ENCODE measurements at places on chromosomes 2 and 18. TPM values are rescaled to one million over a fixed set of nuclear protein-coding genes. Genes with fewer than 3 reads are reported as not detected.

GRCh38 chr2:133092571-133092970 lies 422.6 kb upstream of the LYPD1 start:
- no peak for DNase-seq

MC2R gene
- not detected for polyA plus RNA-seq

- DNase-seq = no peak
Measured at GRCh38 chr2:133627741-133628140, 59.5 kb upstream of the NCKAP5 start.

DNA sequence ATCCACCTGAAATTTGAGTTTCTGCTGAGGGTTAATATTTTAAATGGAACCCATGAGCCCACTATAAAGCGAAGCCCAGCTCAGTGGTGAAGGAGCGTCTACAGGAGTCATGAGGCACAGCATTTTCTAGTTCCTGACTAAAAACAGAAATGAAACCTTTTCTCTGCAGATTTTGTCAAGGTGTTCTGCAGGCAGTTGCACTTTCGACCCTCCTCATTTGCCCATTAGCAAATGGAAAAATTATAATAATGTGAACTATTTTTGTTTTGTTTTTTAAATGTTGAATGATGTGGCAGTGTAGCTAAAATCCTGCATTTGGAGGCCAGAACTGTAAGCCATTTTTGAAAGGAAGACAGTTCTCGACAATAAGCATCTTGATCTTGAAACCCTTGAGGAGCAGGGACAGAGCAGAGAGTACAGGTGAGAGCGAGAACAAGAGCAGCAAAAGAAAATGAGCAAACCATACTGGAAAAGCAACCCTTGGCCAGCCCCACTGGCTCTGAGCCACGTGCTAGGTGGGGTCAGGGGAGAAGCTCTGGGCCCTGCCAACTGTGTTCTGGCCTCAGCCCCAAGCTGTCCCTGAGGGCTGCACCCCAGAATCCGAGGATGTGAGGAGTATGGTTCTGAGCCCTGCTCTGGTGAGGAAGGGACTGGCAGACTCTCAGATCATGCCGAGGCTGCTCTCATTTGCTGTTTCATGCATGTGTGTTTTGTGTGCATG lies 26.4 kb upstream of the COPS8 start:
- no peak for DNase-seq

- DNase-seq = no peak
Measured at GRCh38 chr2:170485254-170486026, 229.7 kb upstream of the SP5 start.

DNA sequence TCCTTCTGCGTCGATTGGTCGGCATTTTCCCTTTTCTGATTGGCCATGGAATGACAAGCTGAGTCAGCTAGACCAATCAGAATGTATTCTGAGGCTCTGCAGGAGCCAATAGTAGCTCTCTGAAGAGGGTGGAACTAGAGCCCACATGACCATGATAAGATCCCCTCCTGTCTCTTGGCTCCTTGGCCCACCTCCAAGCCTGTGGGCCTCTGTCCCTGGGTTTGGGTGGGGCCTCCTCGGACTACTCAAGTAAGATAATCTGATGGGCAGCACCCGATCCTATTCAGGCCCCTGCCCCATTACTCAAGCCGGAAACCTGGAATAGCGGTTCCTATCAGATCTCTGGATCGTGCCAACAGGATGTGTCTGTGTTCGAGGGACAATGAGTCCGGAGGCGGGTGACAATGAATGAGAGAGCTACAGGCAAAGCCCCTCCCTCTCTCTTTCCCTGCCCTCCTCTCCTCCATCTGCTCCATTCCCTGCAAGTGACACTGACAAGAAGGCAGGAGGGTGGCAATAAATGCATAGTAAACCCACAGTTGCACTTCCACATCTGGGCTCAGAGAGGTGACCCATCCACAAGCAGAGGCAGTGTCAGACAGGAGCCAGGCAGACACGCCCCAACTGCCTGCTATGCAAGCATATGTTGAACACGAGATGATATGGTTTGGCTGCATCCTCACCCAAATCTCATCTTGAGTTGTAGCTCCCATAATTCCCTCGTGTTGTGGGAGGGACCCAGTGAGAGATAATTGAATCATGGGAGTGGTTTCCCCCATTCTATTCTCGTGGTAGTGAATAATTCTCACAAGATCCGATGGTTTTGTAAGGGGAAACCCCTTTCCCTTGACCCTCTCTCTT lies 114.7 kb downstream of the TNS1 start:
- DNase-seq = no peak

SLC23A3 gene
- polyA plus RNA-seq = 0.79 TPM

SP140L gene
- 10.4 TPM for polyA plus RNA-seq

DNA sequence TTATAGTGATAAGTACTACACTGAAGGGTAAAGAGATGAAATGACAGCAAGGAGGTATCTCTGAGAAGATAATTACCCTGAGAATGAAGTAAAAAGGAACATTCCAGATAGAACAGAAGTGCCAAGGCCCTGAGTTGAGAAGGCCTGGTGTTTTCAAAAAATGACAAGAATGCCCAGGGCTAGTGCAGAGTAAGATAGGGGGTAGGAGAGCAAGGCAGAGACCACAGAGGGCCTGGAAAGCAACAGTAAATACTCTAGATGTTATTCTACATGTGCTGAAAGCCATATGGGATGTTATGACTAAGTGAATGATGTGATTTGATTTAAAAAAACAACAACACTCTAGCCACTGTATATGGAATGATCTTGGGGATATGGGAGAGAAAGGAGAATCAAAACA lies 52.3 kb downstream of the BAZ2B start:
- no peak for DNase-seq

DNA sequence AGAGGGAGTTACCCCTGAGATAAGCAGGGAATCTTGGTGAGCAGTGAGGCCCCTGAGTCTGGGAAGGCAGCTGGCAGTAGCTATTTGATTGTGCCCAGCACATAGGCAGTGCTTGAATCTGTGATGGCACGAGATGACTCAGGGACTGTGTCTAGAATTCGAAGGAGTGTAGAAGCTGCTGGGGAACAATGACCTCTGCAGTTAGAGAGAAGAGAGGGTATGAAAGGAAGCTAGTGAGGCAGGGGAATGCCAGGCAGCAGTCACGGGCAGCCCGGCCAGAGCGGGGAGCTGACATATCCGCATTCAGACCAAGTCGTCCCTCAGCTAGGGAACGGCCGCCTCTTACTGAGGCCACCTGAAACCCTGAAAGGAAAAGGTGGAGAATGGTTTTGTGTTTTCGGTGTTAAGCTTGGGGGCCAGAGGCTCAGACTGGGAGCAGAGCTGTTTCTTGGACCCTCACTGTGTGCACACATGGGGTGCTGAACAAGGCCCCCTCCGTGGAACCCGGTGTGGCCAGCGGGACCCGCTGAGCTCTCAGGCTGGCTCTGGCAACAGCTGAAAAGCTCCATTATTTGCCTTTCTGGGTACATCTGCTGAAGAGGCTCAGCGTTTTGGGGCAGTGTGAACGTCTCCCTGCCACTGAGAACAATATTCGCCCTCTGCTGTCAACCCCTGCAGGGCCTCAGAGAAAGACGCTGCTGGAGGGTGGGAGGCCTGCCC lies 32.9 kb downstream of the ARHGEF4 start:
- no peak for DNase-seq

DNA sequence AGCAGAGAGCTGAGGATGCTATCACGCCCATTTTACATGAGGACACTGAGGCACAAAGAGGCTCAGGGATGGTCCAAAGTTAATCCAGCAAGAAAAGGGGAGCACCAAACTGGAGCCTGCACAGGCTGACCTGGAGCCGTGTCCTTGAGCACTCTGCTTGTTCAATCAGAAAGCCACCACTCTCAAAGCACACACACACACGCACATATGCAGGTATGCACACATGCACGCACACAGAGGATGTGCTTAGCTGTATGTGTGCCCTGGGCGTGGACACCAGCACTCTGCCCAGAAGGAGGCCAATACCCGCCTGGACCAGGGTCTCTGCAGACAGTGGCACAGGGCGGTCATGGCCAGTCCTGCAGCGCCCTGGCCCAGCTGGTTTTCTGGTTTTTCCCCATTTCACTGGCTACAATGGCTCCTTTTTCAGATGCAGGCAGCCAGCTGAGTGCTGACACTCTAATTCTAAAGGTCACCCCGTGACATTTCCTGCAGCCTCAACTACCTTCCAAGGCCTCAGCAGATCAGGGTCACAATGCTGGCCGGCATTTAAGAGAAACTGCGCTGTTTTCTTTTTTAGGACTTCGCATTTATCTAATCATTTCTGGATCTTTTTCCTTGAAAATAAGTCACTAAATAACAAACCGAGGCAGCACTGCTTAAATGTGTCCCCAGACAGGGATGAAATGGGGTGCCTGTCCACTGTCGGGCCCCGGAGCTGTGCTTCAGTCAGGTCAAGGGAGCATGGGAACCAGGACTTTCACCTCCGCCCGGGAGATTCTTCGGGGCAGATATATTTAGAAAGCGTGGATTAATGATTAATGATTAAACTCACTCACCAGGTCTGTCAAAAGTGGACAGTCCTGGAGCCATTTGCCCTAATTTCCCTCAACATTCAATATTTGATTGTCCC lies 104.5 kb downstream of the HDAC4 start:
- DNase-seq = no peak

GRCh38 chr2:50863856-50864255 lies 168.1 kb downstream of the NRXN1 start:
- no peak for DNase-seq

ADGRF3 gene
- 0.08 TPM for polyA plus RNA-seq

GRCh38 chr2:172103471-172104272 lies 972 bp upstream of the DLX2 start:
- DNase-seq = no peak

DNA sequence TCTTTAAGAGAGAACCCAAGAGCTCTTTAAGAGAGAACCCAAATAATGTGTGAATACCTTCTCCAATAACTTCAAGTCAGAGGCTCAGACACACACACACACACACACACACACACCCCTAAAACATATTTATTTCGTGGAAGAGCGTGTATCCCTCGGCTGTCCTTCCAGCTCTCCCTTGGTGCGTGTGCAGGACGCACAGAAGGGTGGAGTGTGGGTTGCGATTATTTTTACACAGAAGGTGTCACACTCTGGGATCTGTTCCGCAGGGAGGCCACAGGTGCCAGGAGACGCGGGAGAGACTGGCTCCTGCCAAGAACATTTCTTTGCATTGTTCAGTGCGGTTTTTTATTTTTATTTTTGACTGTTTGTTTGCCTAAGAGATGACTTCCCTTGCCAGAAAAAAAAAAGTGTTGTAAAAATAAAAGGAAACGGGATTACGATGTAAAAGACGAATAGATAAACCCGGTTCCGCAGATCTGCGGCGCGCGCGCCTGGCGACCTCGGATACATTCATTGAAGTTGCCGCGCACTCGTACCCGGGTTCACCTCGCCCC lies 47.3 kb upstream of the ATP6V1B1 start:
- DNase-seq = no peak
